ENCODE measurements at places on chromosomes 2 and 18.

- DNase-seq: no peak
Measured at GRCh38 chr2:98818164-98818563, 87.2 kb upstream of the MGAT4A start.

GRCh38 chr2:128282246-128282975, 36.3 kb downstream of the HS6ST1 start:
- DNase-seq: no peak

DNA sequence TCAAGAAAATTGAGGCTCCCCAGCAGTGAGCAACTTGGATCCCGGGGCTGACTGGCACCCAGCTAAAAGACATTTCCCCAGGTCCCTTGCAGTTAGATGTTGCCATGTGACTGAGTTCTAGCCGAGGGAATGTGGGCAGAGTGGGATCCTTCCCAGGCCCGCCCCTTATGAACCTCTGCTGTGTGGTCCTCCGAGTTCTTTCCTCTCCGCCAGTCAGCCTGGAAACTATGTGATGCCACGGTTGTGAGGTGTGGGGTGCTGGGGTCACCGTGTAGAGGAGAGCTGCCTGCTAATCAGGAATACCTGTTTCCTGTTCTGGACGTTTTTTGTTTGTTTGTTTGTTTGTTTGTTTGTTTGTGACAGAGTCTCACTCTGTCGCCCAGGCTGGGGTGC, 45.5 kb downstream of the TMEM37 start:
- no peak for DNase-seq

- no peak for DNase-seq
Measured at GRCh38 chr2:102826904-102827303, 65.1 kb downstream of the TMEM182 start.

DNA sequence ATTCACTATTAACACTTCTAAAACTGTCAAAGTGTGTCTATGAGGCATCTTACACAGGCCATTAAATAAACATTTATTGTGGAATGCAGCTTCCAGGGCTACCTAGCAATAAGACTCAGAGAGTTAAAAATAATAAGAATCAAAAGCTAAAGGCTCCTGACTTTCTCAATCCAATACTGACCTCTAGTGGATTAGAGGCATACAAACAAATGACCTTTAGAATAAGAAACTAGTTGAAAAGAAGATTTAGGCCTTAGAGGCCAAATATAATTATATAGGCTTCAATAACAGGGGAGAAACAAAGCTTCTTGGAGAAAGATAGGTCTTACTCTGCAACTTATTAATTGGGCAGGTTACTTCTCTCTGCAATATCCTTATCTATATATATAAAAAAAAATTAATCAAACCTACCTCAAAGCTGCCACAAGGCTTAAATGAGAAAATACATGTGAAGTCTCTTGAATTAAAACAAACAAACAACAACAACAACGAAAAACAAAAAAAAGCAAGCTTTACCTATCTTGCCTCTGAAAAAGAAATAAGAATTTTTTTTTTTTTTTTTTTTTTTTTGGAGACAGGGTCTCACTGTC, 246.1 kb downstream of the EXOC6B start:
- DNase-seq: no peak

- DNase-seq: no peak
Measured at GRCh38 chr18:34880882-34881834, 160.1 kb upstream of the MAPRE2 start.

GRCh38 chr2:3535794-3536681, 16.7 kb upstream of the ADI1 start:
- DNase-seq: no peak

DNA sequence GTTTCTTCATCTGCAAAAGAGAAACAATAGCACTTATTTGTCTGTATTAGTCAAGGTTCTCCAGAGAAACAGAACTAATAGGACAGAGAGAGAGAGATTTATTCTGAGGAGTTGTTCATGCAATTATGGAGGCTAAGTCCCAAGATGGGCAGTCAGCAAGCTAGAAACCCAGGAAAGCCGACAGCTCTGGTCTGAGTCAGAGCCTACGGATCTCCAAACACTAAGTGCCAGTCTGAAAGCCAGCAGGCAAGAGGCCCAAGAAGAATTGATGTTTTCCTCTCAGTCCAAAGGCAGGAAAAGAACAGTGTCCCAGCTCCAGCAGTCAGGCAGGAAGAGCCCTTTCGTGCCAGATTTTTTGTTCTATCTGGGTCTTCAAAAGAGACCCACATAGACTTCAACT, 36.5 kb upstream of the SLC66A3 start:
- DNase-seq: no peak

GRCh38 chr2:186618696-186619095, 28.8 kb downstream of the ITGAV start:
- DNase-seq: no peak

GRCh38 chr18:13252686-13253410, 34.3 kb downstream of the LDLRAD4 start:
- DNase-seq: no peak

- DNase-seq: no peak
Measured at GRCh38 chr2:673615-674320, 3.4 kb downstream of the TMEM18 start.

GRCh38 chr2:162824304-162824703, 14.3 kb downstream of the KCNH7 start:
- DNase-seq: no peak

DNA sequence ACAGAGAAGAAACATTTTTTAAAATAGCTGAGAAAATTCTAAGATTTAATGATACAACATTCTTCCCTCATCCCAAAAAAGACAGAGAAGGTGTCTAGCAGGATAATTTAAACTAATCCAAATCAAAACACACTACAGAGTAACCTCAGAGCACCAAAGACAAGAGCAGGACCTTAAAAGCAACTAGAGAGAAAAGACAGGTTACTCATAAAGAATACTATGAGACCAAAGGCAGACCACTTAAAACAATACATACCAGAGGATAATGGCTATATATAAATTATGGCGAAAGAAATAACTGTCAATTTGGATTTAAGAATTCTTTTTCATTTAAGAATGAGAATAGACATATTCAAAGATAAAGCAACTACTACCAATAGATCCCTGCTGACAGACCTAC, 40.0 kb downstream of the HDLBP start:
- DNase-seq: no peak

- no peak for DNase-seq
Measured at GRCh38 chr2:33230195-33230594, 246.3 kb upstream of the RASGRP3 start.

- DNase-seq: no peak
Measured at GRCh38 chr2:209426432-209426831, 2.6 kb downstream of the MAP2 start.

GRCh38 chr2:126586317-126586716, 69.6 kb upstream of the GYPC start:
- no peak for DNase-seq

DNA sequence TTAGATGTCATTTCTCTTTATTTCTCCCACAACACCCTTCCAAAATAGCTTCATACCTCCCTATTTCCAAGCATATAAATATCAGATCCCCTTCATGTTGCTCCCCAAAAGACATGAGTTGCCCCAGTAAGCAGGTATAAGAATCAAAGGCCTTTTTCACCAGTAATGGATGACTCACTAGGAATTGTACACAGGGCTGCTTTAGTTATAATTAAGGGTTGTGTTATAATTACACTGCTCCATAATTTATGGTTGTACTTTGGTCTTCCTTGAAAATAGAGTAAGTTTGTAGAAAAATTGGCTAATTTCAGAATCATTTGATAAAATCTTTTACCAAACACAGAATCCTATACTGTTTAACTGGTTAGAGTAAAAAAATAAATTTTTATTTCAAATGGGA, 8.8 kb upstream of the AQP4 start:
- no peak for DNase-seq

DNA sequence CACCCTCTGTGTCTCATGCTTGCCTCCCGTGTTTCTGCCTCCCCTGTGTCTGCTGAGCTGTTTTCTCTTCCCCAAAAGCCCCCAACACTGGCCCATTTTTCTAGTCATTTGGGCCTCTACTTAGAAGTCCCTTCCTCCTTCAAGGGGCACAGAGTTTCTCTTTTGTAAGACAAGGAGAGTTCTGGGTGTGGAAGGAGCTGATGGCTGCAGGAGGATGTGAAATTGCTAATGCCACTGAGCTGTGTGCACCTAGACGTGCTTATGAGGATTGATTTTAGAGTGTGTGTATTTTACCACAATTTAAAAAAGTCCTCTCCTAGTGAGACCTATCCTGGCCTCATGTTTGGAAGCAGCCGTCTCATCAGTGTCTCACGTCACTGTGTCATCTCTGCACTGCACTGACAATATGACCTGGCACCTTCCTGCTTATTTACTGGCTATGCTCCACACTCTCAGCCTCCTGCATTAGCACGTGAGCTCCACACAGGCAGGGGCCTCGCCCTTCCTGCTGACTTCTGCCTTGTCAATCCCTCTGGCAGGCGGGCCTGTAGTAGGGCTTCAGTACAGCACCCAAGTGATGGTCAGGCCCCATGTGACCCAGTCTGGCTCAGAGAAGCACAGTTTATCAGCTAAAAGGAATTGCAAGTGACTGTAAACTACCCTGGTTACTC, 8.0 kb upstream of the MBP start:
- no peak for DNase-seq

GRCh38 chr18:79067611-79068010, 1.6 kb upstream of the ATP9B start:
- DNase-seq: no peak

DNA sequence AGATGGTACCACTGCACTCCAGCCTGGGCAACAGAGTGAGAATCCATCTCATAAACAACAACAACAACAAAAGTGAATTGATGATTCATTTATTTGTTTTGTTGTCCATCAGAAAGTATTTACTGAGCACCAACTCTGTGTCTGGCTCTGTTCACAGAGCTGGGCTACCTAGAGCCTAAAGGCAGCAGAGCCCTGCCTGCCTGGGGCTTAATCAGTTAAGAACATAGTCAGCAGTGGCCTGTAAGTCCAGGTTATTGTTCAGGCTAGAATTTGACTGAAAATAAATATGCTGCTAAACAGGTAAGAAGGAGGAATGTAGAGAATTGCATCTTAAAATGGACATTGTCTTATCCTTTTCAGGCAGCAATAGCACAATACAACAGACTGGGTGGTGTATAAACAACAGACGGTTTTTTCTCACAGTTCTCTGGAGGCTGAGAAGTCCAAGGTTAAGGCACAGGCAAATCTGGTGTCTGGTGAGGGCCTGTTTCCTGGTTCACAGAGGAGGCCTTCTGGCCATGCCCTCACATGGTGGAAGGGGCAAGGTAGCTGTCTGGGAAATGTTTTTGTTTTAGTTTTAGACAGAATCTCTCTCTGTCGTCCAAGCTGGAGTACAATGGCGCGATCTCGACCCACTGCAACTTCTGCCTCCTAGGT, 22.2 kb upstream of the ARL4C start:
- DNase-seq: no peak

GRCh38 chr2:100142393-100142792, at the start of gene AFF3:
Gene AFF3, minus strand, starts transcription at chr2:100142590. Its CDS starts 38,136 bp downstream, at chr2:100104454.
- DNase-seq: no peak

GRCh38 chr18:59742325-59743111, 45.3 kb upstream of the CCBE1 start:
- no peak for DNase-seq

DNA sequence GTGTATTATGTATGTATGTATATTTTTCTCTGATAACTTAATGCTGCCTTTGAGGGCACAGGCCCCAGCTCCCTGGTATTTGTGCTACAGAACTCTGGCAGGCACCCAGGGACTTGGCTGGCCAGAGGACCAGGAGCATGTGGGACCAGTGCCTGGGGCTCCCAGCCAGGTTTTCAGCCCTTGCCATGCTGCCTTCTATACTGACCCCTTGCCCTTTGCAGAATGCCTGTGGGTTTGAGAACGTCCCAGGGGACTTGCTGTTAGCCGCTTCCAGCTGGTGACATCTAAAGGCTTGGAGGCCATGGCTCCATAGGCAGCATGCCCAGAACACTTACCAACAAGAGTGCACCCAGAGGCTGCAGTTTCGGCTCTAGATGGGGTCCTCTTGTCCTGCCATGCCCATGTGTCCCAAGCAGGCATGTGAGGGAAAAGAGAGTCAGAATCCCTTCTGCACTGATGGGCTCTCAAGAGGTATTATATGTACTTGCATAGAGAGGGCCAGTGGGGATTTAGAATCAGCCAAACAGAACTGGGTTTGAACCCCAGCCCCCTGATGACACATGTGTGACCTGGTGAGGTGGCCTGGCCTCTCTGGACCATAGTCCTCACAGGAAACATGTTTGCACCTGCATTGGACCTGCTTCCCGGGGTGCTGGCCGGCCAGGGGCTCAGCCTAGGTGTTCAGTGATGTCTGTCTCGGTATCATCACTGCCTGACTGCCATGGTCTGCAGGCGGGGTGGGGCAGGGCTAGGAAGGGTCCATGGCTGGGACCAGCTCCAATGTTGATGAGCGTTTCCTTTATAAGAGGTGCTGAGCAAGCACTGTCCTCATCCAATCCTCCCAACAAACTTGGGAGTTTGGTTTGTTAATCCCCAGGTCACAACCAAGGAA, 119.2 kb upstream of the FHL2 start:
- DNase-seq: no peak

- no peak for DNase-seq
Measured at GRCh38 chr2:216880509-216881184, 20.8 kb upstream of the TNP1 start.

DNA sequence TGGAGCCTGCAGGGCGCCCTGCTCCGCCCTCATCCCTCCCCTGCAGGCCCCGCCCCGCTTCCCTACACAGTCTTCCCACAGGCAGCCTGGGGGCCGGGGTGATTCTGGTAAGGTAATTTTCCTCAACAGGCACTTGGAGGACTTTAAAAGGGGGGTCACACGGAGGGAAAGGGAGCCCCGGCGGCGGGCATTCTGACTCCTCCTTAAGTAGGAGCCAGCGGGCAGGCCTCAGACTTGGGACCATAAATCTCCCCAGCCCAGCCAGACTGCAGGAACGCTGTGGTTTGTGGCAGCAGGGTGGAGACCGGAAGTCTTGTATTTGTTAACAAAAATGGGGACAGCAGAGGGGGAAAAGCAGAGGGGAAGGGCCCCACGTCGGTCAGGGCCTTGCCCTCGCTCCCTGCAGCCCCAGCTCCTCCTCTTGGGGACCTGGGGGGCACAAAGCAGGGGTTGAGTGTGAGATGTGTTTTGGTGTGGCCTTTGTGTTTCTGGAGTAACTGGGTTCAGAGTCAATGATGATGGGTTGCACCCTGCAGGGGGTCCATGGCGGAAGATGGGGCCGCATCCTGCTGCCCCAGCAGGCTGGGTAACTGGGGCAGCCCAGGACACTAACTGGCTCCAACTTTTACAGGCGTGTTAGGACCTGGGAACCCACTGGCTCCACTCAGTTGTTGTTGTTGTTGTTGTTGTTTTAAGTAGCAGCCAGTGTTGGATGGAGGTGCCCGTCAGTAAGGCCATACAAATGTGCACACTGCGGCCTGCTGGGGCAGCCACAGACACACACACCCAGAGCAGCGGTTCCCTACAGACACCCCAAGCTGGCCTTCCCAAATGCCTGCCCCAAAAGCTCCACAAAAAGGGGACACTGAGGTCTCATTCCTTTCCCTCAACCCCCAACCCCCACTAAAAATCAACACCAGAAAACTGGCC, 27.7 kb downstream of the SMAD7 start:
- no peak for DNase-seq

Data from neural crest cell (in vitro differentiated cells).